ENCODE measurements at places on chromosomes 4 and X.
A peak's percentile ranks its signal among the peaks of the same experiment; 100 is the strongest.

GRCh38 chr4:122827258-122827878, 737 bp downstream of the FGF2 start:
- peak; percentile 33 for DNase-seq

- no peak for DNase-seq
These were observed 825.4 kb downstream of the PCDH18 start for GRCh38 chr4:136706942-136707341.

DNA sequence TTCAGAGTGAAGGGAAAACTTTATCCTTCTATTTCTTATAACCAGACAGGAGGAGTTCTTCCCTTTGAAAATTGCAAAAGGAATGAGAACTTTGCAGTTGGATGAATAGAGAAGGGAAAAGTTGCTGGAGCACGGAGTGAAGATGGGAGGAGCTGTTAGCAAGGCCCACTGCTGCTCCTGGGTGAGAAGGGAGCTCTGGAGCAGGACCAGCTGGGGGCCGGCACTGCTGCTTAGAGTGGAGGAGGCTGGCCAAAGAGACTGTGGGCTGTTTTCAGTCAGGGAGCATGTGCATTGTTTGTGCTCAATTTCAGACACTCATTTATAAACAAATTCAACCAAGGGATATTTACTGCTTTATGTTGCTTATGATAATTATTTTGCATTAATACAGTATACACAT, 164.2 kb downstream of the STIM2 start:
- no peak for DNase-seq

- DNase-seq: no peak
These were observed 186.7 kb downstream of the LARP7 start for GRCh38 chr4:112823606-112824005.

GRCh38 chr4:74262522-74262921, 45.7 kb upstream of the EPGN start:
- no peak for DNase-seq

DNA sequence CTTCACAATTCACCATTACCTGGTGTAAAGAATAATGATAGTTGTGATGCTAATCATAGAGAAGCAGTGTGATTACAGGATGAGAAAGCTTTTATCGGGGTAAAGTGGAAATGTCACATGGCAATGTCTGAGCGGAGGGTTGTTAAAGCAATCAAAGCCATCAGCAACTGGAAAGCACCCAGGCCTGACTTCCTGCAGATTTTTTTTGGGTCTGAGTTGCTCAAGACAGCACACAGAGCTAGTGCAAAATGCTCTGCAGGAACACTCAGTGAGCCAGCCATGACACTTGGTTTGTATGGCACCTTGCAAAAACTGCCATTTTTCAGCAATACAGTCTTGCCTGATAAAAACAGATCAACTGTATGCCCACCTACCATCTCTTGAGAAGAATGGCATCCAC, 152.9 kb downstream of the COL4A6 start:
- no peak for DNase-seq

- no peak for DNase-seq
These were observed 21.2 kb downstream of the PCGF3 start for GRCh38 chr4:726838-727237.

GRCh38 chr4:145954924-145955339, 16.3 kb upstream of the ZNF827 start:
- DNase-seq: no peak

DNA sequence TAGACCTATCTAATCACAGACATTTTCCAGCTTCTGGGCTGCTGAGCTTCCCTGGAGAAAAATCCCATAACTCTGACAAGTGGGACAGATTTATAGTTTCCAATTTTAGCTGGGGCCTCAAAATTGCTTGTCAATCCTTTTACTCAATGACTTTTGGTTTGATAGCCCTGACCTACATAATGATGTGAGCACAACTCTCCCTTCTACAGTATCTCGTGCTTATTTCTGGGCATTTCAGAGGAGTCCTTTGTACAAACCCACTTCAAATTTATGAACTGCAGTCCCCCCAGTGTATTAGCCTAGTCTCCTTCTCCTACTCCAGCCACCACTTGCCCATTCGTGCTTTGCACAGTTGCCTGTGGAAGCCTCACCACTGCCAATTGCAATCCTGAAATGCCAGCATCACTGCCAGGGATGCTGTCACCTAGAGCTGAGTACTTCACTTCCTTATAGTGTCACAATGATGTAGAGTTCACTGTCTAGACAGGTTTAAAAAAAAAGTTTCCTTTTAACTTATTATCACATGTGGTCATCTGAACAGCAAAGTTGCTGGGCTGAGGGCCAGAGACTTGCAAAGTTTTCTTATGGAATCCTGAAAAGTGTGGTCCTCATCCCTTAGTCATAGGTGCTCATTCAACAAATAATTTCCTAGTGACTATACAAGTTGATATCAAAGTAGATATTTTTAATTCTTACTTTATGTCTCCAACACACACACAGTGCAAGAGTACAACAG, 21.2 kb downstream of the TRAM1L1 start:
- DNase-seq: no peak

DNA sequence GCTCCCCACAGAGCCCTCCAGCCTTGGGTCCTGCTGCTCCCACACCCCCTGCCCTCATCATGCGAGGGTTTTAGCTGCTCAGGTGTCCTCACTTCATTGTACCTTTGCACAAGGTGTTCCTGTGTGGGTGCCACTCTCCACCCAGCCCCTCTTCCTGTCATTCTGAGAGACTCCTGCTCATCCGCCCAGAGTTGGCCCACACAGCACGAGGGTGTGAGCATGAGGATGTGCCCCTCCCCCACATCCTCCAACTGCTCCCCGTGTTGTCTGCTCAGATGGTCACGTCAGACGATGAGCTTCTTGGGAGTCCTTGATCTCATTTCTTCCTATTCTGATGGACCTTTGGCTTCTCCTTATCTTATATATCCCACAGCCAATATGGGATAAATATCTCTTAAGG, 53.2 kb downstream of the HTT-AS start:
- DNase-seq: no peak

DNA sequence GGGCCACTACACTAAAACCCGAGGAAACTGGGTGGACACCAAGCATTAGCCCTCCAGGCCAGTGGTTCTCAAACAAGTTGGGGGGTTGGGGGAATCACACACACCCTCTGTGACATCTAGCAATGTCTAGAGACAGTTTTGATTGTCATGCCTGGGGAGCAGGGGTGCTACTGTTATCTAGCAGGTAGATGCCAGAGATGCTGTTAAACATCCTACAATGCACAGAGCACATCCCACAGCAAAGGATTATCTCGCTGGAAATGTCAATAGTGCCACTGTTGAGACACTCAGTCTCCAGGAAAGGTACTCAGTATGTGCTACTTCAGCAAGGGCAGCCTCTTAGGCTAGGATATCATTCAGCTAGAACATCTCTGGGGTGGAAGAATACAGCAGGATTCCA, 1.3 kb downstream of the SMC1A start:
- DNase-seq: no peak

DNA sequence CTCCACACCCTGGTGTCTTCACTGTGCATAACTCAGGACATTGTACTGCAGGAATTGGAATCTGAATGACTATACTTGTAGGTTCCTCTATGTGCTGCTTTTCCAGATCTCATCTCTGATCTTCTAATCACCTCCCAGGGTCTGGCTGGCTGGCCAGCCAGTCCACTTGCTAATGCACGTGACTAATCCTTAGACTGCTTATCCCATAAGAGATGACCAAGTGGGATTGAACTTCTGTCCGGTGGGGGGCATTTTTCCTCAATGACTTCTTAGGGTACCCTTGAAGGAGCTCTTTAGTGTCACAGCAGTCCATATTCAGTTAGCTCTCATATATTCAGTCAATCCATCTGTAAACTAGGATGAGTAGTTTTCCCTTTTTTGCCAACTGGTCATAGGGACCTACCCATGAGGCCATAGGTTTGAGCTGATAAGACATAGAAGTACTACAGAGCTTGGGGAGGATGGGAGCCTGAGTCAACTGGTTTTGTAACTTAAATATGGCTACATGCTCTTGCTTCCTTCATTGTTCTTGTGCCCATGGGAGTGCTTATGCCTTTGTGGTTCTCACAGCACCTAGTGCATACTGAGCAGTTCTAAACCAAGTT, 71.9 kb upstream of the WDR1 start:
- DNase-seq: no peak
